ENCODE measurements at places on chromosomes 2 and 18.

- no peak for DNase-seq
Measured at GRCh38 chr2:49988276-49988675, 834.0 kb upstream of the FSHR start.

DNA sequence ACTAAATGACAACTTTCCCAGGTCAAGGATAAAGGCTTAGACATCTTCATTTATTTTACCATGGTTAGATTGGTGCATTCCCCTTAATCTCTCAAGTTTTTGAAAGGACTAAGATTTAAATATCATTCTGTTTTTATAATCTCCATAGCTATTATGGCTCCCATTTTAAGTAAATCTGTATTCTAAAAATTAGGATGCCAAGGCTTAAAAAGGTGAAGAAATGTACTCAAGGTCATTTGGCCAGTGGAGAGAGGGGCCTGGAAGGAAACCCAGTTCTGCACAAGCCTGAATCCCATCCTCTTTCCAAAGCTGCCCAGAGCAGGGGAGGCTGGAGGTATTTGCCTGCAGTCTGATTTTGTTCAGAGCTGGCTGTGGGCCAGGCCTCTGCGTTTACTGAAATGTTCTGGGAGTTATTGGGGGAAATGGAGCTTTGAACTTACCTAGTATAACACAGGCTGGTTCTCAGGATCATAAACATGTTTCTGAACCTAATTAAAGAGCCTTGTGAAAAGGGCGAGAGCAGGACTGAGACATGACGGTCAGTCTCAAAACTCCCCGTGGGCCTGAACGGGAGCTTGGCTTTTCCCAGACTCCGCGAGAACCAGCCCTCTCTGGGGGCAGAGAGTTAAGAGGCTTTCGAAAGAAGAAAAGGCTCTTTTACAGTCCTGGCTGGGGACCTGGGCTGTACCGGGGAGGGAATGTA is 85.6 kb downstream of the DDX1 start:
- DNase-seq, result no peak

- no peak for DNase-seq
Measured at GRCh38 chr2:65710779-65711295, 278.4 kb upstream of the SPRED2 start.

GRCh38 chr2:223315813-223316212 is 263.8 kb downstream of the KCNE4 start:
- DNase-seq, result no peak

DNA sequence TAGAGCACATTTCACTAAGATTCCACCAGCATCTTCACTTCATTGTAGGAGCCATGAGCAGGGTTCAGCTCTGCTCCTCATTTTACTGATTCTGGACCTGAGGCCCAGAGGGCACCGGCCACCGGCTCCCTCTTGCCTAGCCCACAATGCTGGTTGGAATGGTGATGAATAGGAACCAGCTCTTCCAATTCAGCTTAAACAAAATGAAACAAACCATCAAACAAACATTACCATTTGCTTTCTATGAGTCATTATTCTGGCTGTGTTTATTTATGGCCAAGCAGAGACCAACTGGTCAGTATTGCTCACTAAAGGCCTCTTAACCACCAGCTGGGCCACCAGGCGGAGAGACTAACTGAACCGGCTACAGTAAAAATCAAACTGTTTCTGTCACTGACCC is 176.7 kb downstream of the MTX2 start:
- no peak for DNase-seq

- DNase-seq, result no peak
Measured at GRCh38 chr2:88179228-88179679, 9.1 kb downstream of the THNSL2 start.

DNA sequence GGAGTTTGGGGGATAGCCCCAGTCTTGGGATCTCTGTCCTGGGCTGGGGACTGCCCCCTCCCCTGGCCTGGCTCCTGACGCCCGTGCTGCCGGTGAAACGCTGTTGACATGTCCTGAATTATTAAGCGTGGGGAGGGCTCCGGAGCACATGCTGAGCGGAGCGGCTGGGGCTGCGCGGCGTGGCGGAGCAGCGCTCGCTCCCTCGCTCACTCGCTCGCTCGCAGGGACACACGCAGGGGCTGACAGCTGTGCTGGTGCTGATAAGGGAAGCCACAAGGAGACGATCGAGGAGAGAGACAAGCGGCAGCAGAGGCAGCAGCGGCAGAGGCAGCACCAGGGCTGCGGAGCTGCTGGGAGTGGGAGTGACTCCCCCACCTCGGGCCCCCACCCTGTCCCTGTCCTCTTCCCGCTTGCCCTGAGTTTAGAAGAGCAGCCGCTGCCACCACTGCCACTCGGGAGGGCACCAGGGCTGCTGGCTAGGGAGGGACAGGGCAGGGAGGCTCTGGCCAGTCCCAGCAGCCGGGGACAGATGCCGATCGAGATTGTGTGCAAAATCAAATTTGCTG is at the start of gene ASIC4:
TSS of gene ASIC4 (plus strand) at position 287 of the 566 bp plus-strand sequence. CDS start at position 530, 243 bp downstream.
- no peak for DNase-seq

DNA sequence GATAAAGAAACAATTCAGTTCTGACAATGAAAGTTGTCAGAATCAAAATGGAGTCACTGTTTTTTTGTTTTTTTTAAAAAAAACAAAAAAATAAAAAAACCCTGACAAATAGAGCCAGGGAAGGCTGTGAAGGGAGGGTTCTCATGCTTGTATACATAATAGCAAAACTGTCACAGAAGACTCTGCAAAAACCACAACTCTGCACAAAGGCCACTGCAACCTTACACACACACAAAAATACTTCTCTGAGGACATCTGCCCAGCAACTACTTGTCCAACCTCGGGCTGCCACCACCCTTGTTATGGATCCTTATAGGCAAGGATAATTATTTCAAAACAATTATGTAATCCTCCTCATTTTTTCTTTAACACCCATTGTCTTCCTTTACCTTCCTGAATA is 41.9 kb upstream of the C2orf66 start:
- DNase-seq, result no peak

GRCh38 chr2:148616662-148617061 is 27.9 kb upstream of the EPC2 start:
- no peak for DNase-seq

- no peak for DNase-seq
Measured at GRCh38 chr2:75614162-75614651, 32.4 kb upstream of the MRPL19 start.

DNA sequence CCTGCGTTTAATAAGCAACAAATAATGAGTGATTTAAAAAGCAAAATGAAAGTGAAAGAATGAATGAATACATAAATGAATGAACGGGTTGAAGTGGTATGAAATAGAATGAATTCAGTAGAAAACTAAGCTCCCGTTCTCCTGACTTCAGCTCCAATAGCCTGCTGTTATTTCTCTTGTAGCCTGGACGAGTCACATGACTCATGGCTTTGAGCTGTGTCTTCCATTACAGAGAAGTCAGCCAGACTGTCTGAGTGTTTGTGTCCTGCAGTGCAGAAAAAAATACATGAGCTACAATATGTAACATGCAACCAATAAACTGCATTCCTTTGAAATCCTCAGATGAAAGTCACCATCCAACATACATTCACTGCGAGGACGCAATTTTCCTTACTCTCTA is 21.2 kb downstream of the SCG2 start:
- no peak for DNase-seq

- no peak for DNase-seq
Measured at GRCh38 chr18:73942081-73942625, 205.5 kb downstream of the FBXO15 start.

DNA sequence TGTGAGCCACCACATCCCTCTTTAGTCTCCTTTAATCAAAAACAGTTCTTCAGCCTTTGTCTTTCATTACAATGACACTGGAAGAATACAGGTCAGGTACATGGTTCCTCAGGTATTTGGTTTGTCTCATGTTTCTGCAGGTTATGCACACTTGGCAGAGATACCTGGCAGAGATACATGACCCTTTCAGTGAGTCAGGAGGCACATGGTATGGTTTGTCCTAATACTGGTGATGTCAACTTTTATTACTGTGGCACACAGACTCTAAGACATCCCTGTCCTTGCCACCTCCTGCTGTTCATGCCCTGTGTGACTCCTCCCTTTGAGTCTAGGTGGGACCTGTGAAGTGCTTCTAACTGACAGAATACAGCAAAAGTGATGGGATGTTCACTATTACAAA is 58.4 kb downstream of the SPIRE1 start:
- DNase-seq, result no peak

DNA sequence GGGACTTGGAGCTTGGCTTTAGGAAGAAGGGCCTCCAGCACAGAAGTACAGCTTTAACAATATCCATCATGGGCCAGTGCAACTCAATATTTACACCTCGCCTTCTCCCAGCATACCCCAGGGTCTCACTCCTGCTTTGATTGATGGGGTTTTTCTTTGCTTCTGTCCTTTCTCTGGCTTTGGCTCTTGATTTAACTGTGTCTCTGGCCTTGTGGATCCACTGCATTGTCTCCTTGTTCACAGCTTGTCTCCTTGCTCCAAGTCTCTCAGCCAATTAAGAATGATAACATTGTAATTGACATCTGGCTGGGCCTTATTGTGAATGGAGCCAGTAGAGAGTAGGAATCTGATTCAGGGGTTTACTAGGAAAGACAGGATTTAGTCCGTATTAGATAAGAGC is 1019.5 kb downstream of the TMEM182 start:
- no peak for DNase-seq

DNA sequence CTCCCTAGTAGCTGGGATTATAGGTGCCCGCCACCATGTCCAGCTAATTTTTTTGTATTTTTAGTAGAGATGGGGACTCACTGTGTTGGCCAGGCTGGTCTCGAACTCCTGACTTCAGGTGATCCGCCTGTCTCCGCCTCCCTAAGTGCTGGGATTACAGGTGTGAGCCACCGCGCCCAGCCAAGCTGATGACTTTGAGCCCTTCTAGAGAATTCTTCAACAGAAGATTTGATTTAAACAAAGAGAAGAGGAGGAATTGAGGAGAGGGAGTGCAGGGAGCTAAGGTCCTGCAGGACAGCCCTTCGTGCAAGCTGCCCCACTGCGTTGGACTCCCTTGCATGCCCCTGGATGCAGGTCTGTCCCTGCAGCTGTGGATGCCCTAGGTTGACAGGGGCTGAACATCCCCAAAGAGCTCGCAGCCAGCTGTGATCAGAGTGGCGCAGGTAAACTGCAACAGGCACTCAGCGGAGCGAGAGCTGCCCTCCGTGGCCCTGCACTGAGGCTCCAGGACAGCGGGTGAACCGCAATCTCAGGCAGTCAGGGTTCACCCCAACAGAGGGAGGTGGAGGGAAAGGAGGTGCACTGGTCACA is 13.7 kb downstream of the ADRA2B start:
- DNase-seq, result no peak

DNA sequence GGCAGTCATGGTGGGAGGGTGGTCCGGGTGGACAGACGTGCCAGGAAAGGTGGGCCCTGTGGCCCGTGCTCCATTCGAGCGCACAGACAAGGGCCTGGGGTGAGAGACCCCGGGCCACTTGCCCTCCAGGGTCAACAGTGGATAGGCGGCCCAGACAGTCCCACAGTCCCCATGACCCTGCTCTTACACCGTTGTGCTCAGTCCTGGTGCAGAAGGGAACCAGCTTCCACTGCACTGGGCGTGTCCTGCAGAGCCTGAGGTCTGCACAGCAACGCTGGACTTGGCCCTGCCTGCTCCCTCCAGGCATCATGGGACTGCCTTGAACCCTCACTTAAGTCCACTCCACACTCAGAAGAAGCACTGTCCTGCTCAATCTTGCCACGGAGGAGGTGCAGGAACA is 52.0 kb downstream of the PXDN start:
- DNase-seq, result no peak

GRCh38 chr2:181235683-181236459 is 221.3 kb upstream of the ITGA4 start:
- DNase-seq, result no peak

GRCh38 chr2:198053148-198053547 is 248.8 kb downstream of the PLCL1 start:
- DNase-seq, result no peak

GRCh38 chr2:71683070-71683469 is 229.7 kb downstream of the DYSF start:
- no peak for DNase-seq

DNA sequence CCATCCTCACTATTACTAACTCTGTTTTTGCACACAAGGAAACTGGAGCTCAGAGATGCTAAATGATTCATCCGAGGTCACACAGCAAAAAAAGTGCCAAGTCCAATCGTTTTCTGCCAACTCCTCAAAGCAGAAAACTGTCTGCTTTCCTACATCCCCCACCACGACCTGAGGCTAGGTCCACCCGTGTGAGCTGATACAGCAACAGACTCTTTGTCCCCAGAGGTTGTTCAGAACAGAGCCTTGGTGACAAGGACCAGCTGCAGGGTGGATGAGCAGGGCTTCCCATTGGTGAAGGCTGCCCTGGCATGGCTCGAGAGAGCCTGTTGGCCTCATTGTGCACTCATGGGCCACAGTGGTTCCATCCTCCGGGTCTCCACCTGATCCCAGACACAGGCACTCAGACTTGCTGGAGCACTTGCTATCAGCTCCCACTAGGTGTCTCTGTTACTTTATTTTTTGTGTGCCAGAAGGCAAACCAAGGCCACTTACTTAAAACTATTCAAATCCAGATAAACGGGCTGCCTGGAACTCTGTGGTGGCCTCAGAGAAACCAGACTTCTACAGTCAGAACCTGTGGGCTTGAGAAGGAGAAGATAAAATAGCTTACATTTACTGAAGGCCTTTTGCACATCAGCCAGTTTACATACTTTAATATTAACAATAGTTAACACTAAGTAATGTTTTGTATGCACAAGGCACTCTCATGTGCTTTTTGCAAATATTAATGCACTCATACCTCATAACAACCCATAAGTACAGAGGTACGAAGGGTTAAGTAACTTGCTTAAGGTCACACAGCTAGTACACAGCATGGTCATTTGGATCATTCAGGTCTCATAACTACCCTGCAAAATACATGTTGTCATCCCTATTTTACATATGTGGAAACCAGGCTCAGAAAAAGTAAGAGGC is 62.9 kb upstream of the CTIF start:
- DNase-seq, result no peak

- DNase-seq, result no peak
Measured at GRCh38 chr18:47390410-47391024, 139.1 kb upstream of the SKOR2 start.

DNA sequence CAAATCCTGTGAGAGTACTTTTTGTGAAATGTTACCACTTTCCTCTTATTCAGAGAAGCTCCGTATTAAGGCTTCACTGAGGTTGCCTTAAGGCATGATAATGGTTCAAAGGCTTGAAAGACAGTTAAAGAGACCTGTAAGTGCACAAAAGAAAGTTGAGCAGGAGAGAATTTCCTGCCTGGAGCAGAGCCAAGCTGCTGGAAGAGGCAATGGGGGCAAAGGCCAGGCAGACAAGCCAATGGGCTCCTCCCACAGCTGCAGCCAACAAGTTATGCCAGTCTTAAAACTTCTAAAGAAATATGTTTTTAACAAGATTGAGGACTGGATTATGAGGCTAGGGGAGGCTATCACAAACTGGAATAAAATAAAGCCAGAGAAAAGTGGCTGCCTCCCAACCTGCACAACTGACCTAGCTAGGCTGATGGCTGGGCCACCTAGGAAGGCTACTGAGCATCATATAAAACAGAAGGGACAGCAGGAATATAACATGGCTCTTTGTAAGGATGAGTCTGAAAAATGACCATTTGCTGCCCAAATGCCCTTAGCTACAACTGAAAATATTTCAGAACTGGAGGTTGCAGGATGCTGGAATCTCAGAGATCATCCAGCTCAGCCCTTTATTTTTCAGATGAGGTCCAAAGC is 2.1 kb downstream of the IL1B start:
- no peak for DNase-seq

All from stimulated activated CD8-positive, alpha-beta memory T cell treated with anti-CD3 and anti-CD28 coated beads, Interleukin-15, amount 100 ng/mL, for 24 hours (primary cell).